ENCODE measurements at places on chromosomes 3 and 15. TPM values are rescaled to one million over a fixed set of nuclear protein-coding genes. Genes with fewer than 3 reads are reported as not detected.
A peak's percentile ranks its signal among the peaks of the same experiment; 100 is the strongest.

The C3orf49 gene
- total RNA-seq, result not detected

The WDR76 gene
- total RNA-seq, result 87.0 TPM

The SMCO1 gene
- total RNA-seq, result not detected

The AADAC gene
- not detected for total RNA-seq

The SLC22A13 gene
- total RNA-seq, result 1.0 TPM

The PRR20G gene
- total RNA-seq, result not detected

The ZNF80 gene
- total RNA-seq, result 0.89 TPM

The RHOV gene
- total RNA-seq, result not detected

DNA sequence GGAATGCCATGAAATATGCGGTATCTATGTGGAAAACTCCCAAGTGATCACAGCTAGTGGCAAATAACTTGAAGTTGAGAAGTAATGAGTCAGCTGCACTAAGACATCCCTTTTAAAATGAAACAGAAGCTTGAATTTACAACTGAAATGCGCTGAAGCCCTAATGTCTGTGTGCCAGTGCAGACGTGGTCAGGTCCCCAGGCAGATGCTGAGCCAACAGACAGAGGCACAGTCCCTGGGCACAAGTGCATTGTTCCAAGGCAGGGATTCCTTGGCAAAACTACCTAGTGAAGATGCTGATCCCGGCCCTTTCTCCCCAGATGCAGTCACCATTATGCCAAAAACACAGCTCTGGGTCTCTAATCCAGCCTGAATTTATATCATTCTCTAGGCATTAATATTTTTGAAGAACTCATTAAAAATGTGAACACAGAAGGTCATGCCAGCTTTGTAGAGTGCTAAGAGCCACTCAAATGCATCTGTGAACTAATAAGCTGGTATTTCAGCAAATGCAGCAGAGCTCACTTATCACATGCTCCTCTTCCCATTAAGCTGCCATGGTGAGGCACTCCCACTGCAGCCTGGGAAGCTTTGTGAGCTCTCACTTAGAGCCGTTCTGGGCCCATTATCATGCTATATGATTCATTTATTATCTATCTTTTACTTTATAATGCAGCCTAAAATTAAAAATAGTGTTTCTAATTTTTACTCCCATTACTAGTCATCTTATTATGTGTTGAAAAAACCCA lies 200.1 kb downstream of the GABRB3 start:
- no peaks in the 10 kb centered on the region for H3K27me3 ChIP-seq
- no peaks in the 10 kb centered on the region for H3K4me1 ChIP-seq
- no peaks in the 10 kb centered on the region for H3K36me3 ChIP-seq
- H3K27ac ChIP-seq, result no peak overlapping the region
- no peak overlapping the region for H3K4me3 ChIP-seq

DNA sequence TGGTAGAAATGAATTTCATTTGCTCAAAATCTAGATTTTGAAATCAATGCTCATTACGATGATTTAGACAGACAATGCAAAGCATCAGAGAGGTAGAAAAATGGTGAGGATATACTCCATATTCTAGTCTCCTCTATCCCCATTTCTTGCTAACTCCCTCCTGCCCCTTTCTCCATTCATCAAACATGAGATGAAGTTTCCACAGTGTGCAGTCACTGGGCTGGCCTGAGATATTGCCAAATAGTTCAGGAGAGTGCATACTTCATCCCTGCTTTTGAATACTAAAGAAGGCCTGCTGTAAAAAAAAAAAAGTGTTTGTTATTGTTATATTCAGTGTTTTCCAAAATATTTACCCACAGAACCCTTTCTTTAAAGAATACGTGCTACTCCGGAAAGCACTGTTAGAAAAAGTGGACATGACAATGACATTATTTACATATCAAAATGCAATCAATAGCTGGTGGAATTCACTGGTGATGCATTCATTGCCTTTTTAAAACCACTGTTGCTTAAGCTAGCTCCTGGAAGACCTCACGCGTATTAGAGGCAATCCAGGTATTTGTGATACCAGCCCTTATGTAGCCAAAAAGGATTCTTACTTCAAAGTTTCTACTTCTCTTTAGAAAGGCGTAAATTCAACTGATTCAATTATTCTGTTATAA lies 247.6 kb upstream of the SOX2 start:
- H3K27ac ChIP-seq, result no peak overlapping the region
- DNase-seq, result no peak
- H3K27me3 ChIP-seq, result no peaks in the 10 kb centered on the region
- no peaks in the 10 kb centered on the region for H3K36me3 ChIP-seq
- H3K4me3 ChIP-seq, result no peak overlapping the region

DNA sequence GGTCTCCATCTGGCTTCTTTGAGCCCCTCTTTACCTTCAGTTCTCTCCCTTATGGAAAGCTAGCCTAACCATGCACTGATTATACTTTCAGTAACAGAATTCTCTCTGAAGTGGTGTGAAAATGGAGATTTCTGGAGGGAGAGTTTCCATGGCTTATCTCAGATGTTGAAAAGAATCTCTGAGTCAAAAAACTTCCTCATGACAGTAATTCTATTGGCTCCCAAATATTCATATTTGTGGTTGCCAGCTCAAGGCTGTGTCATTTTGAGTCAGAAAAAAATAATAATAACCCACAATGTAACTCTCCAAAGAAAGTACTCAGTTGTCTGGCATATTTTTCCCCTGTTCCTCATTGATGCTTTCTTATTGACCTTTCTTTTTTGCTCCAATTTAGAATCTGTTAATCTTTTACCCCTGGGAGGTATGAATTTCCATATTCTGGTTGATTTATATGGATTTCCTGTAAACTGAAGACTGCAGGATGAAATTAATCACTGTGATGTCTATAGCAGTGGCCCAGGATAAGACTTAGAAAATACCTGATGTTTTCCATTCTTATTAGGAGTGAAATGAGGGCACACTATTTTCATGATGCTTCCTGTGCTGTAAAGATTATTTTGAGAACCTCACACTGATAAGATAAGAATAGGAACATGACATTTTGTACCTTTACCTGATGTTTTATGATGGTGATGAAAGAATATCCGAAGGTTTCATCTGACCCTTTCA lies 149.5 kb upstream of the EPHA3 start:
- H3K27ac ChIP-seq, result no peak overlapping the region
- no peaks in the 10 kb centered on the region for H3K4me1 ChIP-seq
- no peaks in the 10 kb centered on the region for H3K27me3 ChIP-seq
- no peak for DNase-seq

- no peak overlapping the region for H3K4me3 ChIP-seq
- peaks cover 2% of the 10 kb centered on the region for H3K36me3 ChIP-seq
- peak overlapping the region; percentile 9 for H3K27ac ChIP-seq
- no peak for DNase-seq
Measured at GRCh38 chr3:31369637-31370379, 162.9 kb upstream of the STT3B start.

DNA sequence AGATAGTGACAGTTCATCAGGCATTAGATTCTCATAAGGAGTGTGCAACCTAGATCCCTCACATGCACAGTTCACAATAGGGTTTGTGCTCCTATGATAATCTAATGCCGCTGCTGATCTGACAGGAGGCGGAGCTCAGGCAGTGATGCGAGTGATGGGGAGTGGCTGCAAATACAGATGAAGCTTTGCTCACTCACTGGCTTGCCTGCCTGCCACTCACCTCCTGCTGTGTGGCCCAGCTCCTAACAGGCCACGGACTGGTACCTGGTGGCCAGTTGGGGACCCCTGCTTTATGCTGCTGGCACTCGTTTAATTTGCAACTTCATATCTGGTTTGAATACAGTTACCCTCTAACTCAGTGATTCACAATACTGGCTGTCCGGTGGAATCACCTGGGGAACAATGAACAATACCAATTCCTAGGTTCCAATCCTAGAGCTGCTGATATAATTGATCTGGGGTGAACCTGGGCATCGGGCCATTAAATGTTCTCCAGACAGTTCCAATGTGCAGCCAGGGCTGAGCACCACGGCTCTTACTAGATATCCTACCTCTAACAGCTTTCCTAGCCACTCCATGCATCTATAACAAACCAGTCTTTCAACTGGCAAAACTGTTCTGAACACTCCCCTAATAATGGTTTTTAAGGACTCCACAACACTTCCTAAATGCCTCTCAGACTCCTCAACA lies 131.4 kb downstream of the ATP1B3 start:
- no peak for DNase-seq
- H3K4me1 ChIP-seq, result no peaks in the 10 kb centered on the region
- no peak overlapping the region for H3K27ac ChIP-seq
- no peaks in the 10 kb centered on the region for H3K36me3 ChIP-seq
- no peaks in the 10 kb centered on the region for H3K27me3 ChIP-seq

DNA sequence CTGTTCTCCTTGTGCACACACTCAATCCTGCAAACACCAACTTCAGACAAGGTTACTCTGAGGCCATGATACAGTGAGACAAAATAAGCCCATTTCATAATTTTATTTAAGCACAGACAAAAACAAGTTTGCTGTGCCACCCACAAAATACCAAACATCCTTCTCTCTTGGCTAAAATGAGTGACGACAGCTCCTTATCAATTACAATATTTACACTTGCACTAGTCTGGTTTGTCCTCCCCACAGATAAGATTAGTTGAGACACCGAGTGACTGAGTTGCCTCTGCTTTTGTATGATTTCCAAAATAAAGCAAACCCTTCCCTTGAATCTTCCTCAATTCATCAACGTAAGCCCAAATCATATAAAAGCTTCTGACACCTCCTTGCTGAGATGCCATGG lies 233.5 kb upstream of the ATP10A start:
- no peak overlapping the region for H3K27ac ChIP-seq
- no peaks in the 10 kb centered on the region for H3K4me1 ChIP-seq
- H3K4me3 ChIP-seq, result no peak overlapping the region
- peaks cover 6% of the 10 kb centered on the region for H3K27me3 ChIP-seq

GRCh38 chr15:39692356-39693327 lies 90.0 kb downstream of the FSIP1 start:
- no peaks in the 10 kb centered on the region for H3K36me3 ChIP-seq
- H3K4me3 ChIP-seq, result no peak overlapping the region
- H3K27me3 ChIP-seq, result peaks cover 20% of the 10 kb centered on the region
- no peak for DNase-seq

DNA sequence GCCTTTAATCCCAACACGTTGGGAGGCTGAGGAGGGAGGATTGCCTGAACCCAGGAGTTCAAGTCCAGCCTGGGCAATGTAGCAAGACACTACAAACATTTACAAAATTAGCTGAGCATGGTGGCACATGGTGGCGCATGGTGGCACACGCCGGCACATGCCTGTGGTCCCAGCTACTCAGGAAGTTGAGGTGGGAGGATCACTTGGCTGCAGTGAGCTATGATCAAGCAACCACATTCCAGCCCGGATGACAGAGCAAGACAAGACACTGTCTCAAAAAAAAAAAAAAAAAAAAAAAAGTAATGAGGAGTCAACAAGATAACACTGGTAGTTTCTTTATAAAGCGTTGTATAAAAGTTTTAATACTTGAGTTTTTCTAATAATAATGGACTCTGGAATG lies 10.1 kb downstream of the FEZF2 start:
- H3K4me1 ChIP-seq, result no peaks in the 10 kb centered on the region
- H3K27ac ChIP-seq, result no peak overlapping the region
- no peak overlapping the region for H3K4me3 ChIP-seq
- H3K27me3 ChIP-seq, result peaks cover 37% of the 10 kb centered on the region

GRCh38 chr3:148880681-148881080 lies 15.6 kb downstream of the CPA3 start:
- H3K36me3 ChIP-seq, result no peaks in the 10 kb centered on the region
- no peak overlapping the region for H3K27ac ChIP-seq
- H3K4me1 ChIP-seq, result no peaks in the 10 kb centered on the region
- no peak overlapping the region for H3K4me3 ChIP-seq
- peaks cover 13% of the 10 kb centered on the region for H3K27me3 ChIP-seq

GRCh38 chr15:31257286-31257685 lies 69.3 kb upstream of the KLF13 start:
- peaks cover 57% of the 10 kb centered on the region for H3K4me1 ChIP-seq
- no peak overlapping the region for H3K4me3 ChIP-seq
- H3K27me3 ChIP-seq, result peaks cover 10% of the 10 kb centered on the region
- H3K27ac ChIP-seq, result no peak overlapping the region

DNA sequence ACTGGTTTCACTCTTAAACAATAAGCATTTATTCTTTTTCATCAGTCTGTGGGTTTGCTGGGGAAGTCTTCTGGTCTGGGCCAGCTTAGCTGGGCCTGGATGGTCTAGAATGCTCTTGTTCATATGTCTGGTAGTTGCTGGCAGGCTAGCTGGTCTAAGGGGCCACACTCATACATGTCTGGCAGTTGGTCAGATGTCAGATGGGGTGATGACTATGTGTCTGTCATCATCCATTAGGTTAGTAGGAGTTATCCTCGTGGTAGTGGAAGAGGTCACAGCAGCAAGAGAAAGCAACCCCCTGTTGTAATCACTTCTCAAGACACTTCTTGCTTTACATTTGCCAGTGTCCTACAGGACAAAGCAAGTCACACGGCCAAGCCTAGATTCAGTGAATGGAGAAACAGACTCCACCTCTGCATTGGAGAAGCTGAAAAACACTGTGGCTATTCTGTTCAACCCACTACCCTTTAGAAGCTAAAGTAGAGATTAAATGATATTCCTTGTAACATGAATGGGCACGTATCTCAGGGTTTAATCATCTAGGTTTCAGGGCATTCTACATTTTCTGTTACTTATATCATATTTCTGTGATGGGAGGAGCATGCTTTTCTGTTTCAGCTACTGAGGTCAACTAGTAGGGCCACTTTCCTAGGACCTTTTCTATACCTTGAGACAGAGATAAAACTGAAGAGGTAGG lies 5.5 kb upstream of the ARID3B start:
- no peaks in the 10 kb centered on the region for H3K27me3 ChIP-seq
- no peak overlapping the region for H3K4me3 ChIP-seq
- peaks cover 41% of the 10 kb centered on the region for H3K4me1 ChIP-seq
- no peak for DNase-seq

DNA sequence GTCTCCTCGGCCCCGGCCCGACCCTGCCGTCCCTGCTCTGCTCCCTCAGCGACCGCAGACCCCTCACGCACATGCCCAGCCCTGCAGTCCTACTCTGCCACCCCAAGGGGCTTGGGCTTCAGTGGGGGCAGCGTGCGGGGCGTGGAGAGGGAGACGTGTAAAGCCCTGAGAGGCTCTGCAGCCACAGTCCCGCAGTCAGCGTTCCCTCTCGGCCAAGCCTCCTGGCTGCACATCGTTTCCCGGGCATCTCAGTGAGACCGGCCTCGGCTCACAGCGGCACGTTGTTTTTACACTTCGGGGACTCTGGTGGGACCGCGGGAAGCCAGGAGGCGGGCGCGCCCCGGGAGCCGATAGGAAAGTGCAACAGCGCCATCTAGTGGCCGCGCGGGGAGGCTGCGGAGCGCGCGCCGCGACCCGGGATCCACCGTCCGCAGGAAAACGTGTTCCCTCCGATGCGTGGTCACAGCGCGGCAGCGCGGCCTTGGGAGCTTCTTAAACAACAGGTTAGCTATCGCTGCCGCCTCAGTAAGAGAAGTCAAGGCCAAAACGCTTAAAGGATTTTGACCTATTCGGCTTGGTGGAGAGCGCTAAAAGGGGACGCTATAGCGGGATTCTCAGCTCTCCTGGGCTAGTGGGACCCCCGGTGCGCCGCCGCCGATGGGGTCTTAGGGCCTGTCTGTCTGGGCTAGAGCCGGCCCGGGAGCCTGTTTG lies 226.8 kb upstream of the IGF1R start:
- H3K27me3 ChIP-seq, result peaks cover 15% of the 10 kb centered on the region
- H3K27ac ChIP-seq, result no peak overlapping the region
- DNase-seq, result peak; percentile 69
- H3K4me1 ChIP-seq, result peaks cover 6% of the 10 kb centered on the region
- H3K4me3 ChIP-seq, result no peak overlapping the region

- H3K4me3 ChIP-seq, result no peak overlapping the region
- H3K36me3 ChIP-seq, result no peaks in the 10 kb centered on the region
- H3K27me3 ChIP-seq, result no peaks in the 10 kb centered on the region
Measured at GRCh38 chr15:53520996-53521395, 238.5 kb downstream of the WDR72 start.

GRCh38 chr3:118436697-118437262 lies 597.9 kb downstream of the IGSF11 start:
- H3K4me1 ChIP-seq, result no peaks in the 10 kb centered on the region
- H3K4me3 ChIP-seq, result no peak overlapping the region
- H3K27ac ChIP-seq, result no peak overlapping the region
